ENCODE measurements at places on chromosomes 2 and 18.

GRCh38 chr2:42747422-42747821, 16.5 kb downstream of the OXER1 start:
- no peak for ATAC-seq

DNA sequence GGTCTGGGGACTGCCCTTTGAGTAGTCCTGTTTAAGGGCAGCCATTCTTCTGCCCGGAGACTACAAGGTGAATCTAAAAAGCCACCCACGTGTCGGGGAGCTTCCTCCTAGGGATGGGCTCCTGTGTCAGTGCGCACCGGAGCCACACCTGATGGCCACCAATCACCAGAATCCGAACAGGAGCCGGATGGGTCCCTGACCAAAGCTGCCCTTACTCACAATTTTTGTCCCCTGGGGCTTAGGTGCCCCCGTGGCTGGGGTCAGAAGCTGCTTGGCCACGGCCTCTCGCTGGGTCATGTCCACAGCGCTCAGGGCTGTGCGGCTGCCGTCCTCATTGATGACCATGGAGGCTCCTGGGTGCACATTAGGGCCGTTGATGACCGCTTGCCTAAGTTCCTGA, 30.9 kb downstream of the POLR1A start:
- ATAC-seq = no peak

DNA sequence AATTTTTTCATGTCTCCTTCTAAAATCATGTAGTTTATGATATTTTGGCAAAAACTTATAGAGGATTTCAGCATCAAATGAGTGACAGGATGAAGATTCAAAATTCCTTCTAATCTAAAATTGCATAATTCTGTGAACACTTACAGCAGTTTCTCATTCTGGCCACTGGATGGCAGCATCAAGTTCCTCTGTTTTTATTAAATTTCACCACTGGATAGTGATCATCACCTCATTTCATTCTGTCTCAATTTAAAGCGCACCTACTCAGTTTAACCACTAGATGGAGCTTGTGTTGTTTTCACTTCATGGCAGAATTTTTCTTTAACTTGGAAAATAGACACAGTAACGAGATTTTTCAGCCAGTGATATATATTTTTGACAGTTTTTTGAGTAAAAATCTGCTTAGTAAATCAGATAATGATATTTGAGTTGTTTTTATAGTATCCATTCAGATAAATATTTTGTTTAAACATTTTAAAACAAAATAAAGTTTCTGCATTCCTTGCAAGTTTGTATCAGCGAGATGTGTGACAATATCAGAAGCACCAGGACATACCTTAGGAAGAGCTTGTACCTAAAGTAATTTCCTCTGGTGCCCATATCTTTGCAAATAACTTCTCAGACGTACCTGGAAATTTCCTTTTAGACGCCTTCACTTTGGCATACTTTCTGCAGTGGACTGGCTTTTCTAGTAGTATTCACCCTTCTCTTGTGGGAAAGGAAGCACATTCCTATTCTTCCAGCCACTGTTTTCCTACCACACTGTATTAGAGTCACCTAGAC, 94.7 kb upstream of the ARHGAP15 start:
- peak; percentile 71 for ATAC-seq

DNA sequence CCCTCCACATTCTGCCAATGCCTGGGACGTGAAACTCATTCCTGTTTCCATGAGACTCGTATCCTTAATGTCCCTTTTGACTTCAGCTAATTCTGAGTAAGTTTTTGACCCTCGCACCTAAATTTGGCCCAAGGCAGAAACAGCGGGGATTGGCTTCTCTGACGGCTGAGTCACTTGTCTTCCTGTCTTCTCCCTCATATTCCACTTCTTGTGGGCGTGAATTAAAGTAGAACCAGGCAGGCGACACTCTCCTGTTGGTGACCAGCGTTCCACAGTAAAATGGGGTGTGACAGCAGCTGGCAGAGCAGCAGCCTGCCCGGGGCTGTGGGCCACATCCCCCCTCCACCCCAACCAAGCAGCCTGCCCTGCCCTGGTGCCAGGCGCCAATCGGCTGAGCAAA, 15.5 kb downstream of the TTC32 start:
- ATAC-seq = no peak

DNA sequence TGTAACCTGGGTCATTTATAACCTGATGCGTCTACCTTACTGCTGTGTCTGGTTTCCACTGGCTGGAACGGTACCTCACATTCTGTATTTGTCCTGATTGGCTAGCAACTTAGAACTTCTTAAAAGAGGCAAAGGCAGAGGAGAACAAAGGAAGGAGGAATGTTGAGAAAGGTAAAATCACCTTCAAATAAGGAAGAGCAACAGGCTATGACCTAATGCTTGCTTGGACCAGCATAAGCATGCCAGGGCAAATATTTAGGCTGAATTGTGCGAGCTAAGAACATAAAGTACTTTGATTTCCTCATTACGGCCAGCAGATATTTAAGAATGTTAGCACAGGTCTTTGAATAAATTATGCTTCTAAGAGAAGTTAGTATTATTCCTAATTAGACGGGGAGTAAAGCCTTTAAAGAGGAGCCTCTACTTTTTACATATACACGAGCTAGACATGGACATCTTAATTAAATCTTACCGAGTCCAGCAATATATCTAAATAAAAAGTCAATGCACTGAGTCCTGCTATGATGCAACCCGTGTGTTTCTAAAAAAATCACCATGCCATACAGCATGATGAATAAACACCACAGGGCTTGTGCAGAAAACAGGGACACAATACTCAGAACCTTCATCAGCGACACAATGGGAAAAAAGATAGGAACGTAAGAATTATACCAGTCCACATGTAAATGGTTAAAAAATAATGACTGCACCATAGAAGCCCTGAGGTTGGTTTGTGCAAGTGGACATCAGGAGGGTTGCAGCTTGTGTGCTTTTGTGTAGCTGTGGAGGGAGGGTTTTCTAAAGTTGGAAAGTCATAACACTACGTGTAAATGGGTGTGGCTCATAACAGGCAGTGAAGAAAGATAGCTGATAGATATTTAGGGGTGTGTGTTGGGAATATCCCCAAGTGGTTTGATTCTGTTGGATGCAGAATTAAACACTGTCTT, 14.2 kb downstream of the SEPTIN2 start:
- ATAC-seq = no peak

DNA sequence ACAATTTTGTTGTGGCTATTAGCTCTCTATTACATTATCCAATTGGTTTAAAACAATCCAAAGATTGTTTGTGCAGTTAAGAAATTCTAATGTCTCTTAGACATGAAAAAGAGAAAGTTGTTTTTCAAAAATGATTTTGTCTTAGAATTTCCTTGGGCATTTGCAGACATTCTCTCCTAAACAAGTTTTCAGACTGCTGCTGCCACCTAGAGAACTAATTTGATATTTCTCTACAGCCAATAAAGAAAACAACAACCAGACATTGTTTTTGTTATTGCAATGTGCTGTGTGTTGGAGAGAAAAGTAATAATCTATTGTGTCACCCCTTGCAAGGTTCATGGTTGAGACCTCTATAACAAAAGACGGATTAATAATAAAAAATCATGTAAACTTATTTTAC, 119.0 kb upstream of the SYT4 start:
- no peak for ATAC-seq

DNA sequence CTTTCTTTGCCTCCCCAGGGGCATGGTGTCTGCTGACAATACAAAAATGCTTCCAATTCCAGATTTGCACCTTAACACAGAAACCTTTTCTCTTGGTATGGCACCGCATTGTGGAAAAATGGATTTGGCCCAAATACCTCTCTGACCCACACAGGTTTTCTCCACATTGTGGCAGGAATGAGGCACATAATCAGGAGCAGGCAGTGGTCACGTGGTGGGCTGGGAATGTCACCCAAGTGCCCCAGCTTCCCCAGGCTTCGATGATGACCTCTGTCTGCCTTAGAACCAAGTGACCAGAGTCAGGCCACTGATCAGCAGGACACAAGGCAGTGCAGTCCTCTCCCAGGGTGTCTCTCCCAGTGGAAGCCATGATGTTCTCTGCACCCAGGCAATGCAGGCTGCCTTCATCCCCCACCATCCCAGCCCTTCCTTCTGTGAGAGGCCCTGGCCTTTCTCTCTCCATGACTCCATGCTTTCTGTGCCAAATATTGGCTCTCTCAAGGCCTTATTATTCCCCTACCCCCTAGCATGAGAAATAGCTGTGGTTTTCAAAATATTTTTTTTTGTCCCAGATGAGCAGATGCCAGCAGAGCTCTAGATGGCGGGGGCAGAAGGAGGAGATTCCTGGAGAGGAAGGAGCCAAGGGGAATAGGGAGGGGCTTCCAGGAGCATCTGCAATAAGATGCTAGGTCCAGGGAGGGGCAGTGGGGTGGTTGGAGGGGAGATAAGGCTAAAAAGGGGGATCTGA, 198.9 kb downstream of the ACKR3 start:
- ATAC-seq = no peak

- no peak for ATAC-seq
These were observed 21.1 kb downstream of the CARF start for GRCh38 chr2:202933139-202933510.

DNA sequence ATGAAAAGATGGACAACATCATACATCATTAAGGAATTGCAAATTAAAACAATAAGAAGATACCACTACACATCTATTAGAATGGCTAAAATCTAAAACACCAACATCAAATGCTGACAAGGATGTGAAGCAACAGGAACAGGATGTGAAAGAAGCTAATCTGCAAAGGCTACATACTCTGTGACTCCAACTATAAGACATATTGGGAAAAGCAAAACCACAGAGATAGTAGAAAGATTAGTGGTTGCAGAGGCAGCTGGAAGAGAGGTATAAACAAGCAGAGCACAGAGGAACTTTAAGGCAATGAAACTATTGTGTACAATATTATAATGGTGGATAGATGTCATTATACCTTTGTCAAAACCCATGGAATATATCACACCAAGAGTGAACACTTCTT, 393.7 kb upstream of the RAB6C start:
- ATAC-seq = no peak

- ATAC-seq = no peak
These were observed 2.6 kb downstream of the RAD51AP2 start for GRCh38 chr2:17515652-17516051.

DNA sequence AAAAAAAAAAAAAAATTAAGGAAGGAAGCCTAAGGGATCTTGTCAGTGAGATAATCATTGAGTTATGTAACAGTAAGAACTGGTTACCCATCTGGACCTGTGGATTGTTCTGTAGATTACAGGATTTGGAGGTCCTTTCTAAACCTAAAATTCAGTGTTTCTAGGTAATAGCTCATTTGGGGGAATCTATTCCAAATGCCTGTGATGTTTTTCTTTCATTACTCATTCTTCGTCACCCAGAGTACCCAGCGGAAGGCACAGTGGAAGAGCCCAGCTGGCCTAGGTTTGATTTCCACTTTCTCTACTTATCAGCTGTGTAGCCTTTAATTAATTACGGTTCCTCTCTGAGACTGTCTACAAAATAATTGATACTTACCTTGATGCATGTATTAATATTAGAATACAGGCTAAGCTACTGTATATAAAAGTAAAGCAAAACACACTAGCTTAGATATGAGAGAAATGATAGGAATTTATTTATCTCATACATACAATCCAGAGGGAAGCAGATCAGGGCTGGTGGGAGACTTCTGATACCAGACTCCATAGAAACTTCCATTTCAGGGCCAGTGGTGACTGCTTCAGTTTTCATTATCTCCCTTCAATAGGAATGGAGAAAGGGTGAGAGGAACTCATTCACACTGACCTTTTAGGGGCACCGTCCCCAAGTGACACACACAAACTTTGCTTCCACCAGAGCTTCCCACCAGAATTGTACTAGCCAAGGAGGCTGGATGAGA, 115.8 kb upstream of the NOSTRIN start:
- ATAC-seq = no peak

DNA sequence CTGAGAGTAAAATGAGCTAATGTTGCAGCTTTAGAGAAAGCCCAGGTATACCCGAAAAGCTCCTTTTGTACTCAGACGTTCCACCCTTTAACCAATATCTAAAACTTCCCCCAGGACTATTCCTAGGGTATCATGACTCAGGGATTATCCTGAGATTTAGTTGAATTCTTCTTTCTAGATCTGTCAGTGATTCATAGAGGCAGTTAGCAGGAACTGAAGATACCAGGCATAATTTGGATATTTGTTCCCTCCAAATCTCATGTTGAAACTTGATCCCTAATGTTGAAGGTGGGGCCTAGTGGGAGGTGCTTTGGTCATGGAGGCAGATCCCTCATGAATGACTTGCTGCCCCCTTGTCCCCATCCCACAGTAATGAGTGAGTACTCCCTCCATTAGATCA, 161.2 kb upstream of the LRP1B start:
- ATAC-seq = no peak

DNA sequence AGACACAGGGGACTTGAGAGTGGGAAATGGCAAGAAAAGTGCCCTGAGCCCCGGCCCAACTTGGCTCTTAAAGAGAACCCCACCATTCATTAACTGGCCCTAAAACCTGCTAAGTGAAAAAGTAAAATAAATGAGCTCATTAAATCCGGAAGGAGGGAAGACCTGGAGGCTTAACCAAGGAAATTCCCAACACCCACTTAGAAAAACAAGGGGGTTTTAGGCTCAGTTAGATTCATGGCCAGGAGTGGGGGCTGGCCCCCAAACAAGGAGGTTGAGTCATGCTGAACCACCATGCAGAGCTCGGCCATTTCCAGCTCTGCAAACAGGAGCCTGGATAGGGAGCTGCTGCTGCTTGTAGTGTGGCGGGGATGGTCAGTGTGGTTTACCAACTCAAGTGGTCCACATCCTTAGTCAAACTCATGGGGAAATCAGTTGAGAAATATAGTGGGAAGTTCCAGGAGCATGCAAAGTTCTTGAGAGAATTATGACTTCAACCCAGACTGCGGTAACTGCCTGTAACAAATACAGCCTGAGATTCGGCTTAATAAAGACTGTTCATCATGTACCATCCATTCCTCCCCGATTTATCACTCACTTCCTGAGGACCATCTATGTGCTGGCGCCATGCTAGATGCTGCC, 39.7 kb upstream of the MRPL19 start:
- ATAC-seq = no peak

DNA sequence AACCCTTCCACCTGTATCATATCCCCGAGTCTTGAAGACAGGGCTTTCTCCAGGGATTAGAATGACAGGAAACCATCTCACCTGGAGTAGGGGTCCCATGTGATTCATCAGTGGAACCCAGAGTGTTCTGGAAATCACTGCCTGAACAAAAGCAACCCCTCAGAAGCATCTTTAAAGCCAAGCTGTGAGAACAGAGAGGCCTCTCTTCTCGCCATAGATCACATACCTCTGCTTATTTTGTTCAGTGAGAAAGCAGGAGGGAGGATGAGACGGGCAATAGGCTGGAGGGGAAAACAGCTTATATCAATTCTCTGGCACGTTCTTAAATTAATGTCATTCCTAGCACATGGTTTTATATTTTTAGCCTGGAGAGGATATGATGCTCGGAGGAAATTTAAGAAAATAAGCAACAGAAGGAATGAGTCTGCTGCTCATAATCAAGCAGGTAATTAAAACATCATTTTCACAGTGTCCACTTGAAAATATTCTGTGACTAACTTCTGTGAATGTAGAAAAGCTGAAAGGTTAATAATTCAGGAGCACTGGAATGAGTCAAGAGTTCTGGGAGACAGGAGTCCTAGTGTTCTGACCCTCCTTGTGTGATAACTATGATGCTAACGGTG, 213.6 kb upstream of the SP5 start:
- ATAC-seq = no peak

- no peak for ATAC-seq
These were observed 17.4 kb upstream of the COX7A2L start for GRCh38 chr2:42378415-42378814.
